Activated CD4-positive, CD25-positive, alpha-beta regulatory T cell (primary cell): ENCODE measurements at places on chromosomes 6 and 20.

GRCh38 chr6:78623554-78623953 lies 243.8 kb upstream of the IRAK1BP1 start:
- no peak for DNase-seq

DNA sequence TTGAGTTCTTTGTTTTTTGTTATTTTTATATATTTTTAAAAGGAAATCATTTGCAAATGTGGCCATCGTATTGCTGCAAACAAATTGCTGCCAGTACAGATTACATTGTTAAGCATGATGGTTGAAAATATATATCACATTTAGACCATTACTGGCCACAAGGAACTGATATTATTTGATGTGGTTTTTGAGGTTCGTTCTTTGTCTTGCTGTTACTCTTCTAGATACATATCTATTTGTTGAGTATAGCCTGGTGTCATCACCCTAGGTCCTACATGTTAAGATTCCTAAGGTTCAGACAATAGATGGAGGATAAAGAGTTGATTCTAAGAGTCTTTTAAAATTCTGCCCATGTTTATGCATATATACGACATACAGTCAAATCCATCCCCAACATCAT lies 306.0 kb downstream of the FARS2 start:
- no peak for DNase-seq

DNA sequence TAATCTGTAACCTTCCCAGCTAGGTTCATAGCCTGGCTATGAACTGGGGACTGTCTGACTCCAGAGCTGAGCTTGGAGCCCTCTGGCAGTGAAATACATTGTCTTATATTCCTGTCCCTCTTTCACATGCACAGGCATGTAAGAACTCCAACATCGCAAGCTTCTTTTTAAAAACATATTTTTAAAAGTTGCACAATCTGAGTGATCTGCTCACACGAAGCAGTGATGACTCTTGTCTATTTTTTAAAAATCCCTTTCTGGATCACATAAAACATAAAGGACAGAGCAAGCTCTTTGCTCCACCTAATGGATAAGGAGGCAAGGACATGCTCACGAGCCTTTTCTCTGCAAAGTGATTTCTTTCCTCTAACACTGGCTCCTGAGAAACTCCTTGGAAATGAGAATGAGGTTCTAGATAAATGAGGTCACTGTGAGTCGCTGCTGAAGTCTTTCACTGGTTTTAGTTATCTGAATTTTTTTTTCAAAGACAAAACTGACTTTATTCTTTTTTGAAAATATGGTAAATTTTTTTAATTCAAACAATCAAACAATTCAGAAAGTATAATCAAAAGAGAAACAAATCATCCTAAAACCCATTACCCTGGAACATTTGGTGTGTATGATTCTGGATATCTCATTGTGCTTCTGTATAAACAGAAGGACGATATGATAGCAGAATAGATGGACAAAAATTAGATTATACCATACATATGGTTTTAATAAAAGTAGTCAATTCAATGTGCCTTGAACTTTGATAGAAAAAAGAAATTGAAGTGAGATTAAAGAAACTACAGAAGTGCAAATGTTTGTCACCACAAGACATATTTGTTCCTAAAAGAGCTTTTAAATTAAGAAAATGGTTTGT lies 30.8 kb downstream of the IL20RA start:
- DNase-seq, result no peak

DNA sequence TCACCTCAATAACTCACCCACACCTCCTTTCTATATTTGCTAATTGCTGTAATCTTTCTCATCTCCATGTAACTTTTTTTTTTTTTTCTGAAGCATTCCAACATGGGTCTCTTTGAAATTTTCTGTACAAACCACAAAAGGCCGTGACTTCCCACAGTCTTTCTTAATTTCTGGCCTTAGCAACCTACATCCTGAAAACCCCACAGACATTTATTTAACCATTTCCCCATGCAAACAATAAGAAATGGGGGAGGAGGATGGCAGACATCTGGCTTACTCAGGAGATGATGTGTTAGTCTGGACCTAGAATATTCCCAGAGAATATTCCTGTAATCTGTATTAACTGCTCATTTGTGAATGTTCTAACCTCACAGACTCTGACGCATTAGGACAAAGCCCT lies 57.6 kb downstream of the MEP1A start:
- DNase-seq, result no peak

DNA sequence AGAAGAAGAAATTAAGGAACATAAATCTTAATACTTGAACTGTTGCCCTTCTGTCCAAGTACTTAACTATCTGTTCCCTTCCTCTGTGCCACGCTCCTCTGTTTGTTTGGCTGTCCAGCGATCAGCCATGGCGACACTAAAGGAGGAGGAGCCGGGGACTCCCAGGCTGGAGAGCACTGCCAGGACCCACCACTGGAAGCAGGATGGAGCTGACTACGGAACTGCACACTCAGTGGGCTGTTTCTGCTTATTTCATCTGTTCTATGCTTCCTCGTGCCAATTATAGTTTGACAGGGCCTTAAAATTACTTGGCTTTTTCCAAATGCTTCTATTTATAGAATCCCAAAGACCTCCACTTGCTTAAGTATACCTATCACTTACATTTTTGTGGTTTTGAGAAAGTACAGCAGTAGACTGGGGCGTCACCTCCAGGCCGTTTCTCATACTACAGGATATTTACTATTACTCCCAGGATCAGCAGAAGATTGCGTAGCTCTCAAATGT lies 17.1 kb downstream of the IRF4 start:
- DNase-seq, result no peak

DNA sequence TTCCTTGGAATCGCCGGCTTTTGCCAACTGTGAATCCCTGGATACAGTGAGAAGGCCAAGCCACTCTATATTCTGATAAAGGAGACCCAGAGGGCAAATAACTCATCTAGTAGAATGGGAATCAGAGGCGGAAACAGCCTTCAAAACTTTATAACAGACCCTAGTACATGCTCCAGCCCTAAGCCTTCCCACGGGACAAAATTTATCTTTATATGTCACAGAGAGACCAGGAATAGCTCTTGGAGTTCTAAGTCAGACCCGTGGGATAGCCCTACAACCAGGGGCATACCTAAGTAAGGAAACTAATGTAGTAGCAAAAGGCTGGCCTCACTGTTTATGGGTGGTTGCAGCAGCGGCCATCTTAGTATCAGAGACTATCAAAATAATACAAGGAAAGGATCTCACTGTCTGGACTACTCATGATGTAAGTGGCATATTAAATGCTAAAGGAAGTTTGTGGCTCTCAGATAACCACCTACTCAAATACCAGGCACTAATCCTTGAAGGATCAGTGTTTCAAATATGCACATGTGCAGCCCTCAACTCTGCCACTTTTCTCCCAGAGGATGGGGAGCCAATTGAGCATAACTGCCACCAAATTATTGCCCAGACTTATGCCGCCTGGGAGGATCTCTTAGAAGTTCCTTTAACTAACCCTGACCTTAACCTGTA lies 29.5 kb downstream of the CEP85L start:
- no peak for DNase-seq

- DNase-seq, result no peak
Observed at GRCh38 chr20:41126719-41127118, 10.6 kb upstream of the PLCG1 start.
